ENCODE measurements at places on chromosomes 6 and 20.

GRCh38 chr6:120852293-120852849 is 481.9 kb downstream of the TBC1D32 start:
- DNase-seq: no peak

DNA sequence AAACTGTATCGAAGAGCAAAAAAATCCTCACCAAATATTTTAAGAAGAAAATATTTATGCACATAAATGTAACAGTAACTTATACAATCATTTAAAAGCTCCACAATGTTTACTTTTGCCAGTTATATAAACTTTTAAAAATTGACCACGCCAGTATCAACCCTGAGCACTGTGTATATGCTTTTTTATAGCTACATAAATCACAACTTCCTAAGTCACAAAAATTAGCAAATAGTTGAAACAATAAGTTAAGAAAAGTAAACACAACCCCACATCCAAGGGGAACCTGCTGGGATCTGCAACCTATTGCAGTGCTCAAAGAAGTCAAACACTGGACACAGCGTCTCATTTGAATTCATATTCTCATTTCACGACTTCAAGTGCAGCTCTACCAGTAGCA is 89.8 kb upstream of the DST start:
- no peak for DNase-seq

DNA sequence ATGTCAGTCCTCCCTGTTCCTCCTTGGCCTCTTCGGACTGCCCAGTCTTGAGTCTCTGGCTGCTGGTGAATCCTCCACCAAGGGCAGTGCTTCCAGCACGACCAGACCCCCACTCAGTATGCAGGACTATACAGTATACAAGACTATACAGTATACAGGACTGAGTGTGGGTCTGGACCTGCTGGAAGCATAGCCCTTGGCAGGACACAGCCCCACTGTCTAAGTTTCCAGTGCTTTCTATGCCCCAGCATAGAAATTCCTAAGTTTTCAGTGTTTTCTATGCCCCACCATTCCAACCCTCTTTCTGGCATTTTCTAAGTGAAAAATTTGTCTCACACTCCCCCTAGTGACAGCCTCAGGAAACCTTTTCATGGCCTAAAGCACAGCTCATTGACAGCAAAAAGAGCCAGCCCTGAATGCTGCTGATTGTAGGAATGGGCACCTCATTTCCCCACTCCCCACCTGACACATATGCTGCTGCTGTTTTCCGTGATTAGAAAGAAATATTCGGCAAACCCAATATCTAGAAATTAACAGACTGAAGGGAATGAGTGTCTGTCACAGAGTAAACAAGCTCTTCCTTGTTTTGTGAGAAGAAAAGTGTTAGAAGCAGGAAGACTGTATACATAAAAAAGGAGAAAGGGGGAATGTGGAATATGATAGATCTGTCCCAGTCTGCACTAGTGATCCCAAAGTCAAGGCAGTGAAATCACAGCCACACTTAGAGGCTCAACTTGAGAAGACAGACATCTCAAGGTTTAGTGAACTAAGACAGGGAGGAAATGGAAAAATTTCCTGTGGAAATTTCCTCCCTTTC is 206.9 kb downstream of the IBTK start:
- peak; percentile 72 for DNase-seq

DNA sequence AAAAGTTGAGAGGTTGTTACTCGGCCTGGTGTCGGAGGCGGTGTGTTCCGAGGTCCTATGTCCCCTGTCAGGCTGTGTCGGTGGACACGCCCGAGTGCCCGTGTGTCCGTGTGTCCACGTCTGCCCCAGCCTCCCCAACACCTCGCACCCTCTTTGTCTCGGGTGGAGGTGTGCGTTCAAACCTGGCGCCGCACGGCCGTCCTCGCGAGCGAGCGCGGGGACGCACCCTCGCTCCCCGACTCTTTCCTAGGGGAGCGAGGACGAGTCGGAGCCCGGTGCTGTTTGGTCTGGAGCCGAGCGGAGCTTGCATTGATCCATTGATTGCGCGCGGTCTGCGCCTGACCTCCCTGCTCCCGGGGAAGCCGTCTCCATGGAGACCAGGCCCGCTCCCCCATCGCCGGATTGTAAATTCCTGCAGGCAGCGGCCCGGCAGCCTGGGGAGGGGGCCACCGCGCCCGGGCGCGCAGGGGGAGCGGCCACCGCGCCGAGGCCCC is 411 bp upstream of the SCUBE3 start:
- no peak for DNase-seq

DNA sequence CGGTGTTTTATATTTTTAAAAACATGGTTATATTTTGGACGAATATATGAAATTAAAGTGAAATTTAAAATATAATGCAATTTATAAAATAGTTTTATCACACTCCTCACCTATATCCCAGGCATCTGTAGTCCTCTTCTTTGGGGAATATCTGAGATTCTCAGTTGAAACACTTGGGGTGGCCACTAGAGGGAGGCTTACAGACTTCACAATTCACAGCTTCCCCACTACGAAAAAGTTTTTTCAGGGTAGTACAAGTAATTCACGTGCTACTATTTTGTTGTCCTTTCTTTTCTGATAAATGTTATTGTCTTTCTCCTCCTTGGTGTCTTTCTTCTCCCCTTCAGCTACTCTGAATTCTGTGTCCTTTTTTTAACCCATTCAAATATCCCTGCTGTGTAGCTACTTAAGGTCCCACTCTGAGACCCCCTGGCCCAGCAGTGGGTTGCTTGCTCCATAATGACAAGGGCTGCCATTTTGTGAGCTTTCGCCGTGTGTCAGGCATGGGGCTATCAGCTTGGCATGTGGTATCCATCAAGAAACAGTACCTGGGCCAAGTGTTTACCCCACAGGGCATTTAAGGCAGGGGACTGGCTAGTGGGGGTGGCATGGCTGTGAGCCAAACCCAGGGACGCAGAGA is 43.6 kb upstream of the PHACTR3 start:
- DNase-seq: peak; percentile 15

GRCh38 chr6:113330636-113330946 is 526.6 kb upstream of the MARCKS start:
- no peak for DNase-seq

DNA sequence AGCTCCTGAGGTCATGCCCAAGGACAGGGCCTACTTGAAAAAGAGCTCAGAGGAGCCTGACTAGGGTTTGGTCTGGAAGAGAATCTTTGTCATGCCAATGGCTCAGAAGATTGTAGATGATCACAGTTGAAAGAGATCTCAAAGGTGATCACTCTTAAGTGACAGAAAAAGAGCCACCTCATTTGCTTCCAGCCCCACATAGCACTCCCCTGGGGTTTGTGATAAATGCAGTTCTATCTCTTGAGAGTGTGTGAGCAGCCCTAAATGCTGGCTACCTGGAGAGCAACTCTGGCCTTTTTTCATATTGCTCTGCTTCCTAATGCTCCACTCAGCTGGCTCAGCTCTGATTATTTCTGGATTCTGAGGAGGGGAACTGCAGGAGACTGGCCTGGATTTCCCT is 39.3 kb downstream of the KLHL32 start:
- no peak for DNase-seq

DNA sequence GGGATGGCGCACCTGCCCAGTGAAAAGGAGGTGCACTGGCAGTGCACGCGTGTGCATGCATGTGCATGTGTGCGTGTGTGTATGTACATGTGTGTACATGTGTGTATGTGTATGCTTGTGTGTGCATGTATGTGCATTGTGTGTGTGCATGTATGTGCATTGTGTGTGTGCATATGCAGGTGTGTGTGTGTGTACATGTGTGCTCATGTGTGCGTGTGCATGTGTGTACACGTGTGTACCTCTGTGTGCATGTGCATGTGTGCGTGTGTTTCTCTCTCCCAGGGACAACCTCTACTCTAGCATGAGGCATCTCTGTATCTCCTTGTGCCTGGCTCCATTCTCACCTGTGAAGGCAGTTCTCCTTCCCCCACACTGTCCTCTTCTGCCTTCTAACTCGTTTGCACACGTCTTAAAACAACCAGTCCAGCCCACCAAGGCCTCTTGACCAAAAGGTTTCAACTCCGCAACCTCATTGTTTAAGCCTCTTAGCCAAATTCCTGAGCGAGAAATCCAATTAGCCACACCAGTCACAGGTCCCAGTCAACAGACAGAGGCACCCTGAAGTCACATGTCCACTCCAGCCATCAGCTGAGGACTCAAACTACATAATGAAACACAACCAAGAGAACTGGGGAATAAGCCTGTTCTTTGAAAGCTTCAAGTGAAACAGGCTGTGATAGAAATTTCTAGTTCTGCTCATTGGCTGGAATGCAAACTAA is 103.5 kb upstream of the PTPRT start:
- no peak for DNase-seq

DNA sequence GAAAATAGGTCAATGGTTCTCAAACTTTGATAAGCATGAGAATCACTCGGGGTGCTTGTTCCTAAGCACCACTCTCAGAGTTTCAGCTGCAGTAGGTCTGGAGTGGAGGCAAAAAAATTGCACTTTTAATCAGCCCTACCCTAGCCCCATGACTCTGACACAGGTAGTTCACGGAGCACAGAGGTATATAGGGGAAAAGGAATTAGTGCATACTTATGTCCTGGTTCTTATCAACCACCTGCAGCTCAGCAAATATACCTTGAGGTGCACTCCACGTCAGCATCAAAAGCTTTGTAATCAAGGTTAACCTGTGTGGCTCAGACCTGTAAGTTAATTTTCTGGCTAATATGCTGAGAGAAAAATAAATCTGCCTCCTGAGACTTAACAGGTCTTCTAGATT is 138.8 kb upstream of the HMGN3 start:
- no peak for DNase-seq

GRCh38 chr6:119535332-119535731 is 185.8 kb upstream of the MAN1A1 start:
- no peak for DNase-seq

- DNase-seq: no peak
Observed at GRCh38 chr20:43976547-43976946, 61.9 kb downstream of the TOX2 start.

DNA sequence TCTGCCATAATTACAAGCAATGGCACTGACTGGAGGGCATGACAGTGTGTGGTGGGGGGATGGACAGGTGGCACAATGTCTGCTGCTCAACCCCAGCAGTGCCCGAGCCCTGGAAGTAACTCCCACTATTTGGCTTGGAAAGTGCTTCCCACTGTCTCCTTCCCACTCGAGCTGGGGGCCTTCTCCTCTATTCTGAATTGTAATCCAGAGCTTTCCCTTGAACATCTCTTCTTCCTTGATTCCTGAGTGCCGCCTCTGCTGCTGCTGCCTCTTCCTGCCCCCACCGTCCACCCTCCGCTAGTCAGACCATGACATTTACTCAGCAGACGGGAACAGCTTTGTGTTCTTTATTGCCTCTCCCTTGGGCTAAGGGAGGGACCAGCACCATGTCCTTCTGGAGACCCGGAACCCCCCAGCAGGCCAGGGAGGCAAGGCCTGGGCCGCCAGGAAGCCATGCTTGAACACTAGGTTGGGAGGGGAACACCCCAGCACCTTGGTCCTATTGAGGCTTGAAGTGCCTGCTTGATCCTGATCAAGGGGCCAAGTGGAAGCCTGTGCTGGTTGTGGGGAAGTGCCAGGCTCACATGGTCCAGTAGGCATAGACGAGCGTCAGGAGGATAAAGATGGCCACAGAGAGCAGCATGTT is 17.0 kb downstream of the CCDC167 start:
- no peak for DNase-seq

- DNase-seq: no peak
Observed at GRCh38 chr6:157278171-157278570, 45.1 kb downstream of the TMEM242 start.

- DNase-seq: no peak
Observed at GRCh38 chr6:44000164-44000842, 126.9 kb downstream of the MRPL14 start.

DNA sequence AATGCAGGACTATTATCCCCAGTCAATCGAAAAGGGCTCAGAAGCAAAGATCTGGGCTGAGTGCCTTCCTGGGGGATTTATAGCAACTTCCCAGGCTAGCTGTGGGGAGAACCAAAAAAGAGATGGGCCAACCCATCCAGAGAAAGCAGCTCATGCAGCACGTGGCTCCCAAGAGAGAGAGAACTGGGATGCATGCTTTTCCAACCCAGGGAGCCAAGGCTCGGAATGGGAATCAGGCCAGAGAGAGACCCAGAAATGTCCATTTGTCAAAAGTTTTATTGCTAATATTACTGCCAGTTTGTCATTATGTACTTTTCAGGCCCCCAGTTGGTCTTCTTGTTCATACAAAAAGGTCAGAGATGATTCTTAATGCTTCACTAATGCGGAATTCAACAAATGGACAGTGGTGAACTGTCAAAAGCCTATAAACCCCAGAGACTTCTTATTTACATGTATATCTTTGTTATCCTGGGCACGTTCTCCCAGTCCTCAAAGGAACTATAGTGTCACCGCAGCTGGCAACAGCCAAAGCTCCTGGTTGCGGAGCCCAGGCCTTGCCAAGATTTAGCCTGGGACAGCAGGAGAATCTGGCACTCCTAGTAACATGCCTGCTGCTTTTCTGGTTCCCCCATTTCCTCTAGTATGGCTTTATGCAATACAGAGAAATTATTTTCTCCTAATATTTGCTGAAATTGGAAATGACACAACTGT is 139.1 kb upstream of the POU3F2 start:
- no peak for DNase-seq

DNA sequence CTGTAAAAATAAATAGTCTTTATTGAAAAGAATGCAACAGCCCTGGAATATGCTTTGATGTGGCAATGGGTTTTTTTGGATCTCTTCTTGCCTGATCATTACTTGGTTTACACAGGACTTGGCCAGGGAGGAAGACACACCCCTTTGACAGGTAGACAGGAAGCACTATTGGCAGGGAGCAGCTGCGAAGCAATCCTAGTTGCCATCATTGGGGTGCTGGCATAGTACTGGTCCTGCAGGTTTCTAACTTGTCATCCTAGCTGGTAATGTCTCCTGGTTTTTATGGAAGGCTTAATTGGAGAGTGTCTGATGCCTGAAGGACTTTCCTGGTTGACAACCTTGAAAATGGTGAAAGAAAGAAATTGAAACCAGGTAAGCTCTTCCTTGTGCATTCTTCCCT is 71.2 kb upstream of the CCN6 start:
- DNase-seq: no peak

GRCh38 chr6:11810854-11811643 is 32.4 kb upstream of the ADTRP start:
- DNase-seq: no peak

DNA sequence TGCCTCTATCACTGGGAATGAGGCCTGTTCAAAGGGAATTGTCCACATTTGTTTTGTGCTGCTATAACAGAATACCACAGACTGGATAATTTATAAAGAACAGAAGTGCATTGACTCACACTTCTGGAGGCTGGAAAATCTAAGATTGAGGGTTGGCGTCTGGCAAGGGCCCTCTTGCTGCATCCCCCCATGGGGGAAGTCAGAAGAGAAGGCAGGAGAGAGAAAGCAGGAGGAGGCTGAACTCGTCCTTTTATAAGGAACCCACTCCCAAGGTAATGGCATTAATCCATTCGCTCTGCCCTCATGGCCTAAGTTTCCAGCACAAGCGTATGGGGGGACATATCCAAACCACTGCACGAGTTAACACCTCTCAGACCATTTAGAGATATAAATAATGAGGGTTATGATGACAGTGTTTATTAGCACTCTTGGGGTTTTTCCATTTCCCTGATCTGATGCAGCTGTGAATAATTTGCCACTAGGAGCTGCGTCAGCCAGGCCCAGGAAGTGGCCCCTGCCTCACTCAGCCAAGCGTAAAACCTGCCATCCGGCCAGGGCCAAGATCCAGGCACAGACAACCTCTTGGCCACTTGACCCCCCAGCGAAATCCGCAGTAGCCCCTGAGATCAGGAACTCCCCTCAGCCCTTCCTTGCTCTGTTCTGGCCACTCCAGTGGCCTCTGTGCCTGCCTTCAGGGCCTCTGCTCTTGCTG is 14.2 kb upstream of the SLCO4A1 start:
- DNase-seq: peak; percentile 67

Data from fibroblast of skin of right quadriceps (primary cell).